ENCODE measurements at places on chromosomes 1 and 21.

DNA sequence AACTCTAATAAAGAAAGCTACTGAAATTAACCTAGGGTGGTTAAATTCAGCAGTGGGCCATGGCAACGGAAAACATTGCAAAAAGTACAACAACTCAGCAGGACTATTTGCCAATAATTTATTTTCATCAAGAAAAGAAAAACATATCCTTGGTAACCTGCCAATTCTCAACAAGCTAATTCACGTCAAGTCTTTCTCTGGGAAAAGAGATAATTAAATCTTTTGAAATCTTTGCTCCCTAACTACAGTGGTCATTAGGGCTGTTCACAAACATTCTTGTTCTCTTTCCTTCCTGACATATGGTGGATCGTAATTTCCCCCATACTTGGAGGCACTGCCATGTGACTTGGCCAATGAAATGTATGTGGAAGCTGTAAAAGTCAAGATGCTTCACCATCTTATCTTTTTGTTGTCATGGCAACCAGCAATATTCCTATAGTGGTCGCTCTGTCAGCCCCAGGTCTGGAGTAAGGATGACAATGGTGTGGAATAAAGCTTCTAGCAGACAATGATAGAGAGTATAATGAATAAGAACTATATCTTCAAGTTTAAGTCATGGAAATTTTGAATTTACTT lies 29.6 kb upstream of the ZNF326 start:
- DNase-seq: no peak

GRCh38 chr1:222043444-222044292 lies 301.8 kb upstream of the DUSP10 start:
- DNase-seq: no peak

DNA sequence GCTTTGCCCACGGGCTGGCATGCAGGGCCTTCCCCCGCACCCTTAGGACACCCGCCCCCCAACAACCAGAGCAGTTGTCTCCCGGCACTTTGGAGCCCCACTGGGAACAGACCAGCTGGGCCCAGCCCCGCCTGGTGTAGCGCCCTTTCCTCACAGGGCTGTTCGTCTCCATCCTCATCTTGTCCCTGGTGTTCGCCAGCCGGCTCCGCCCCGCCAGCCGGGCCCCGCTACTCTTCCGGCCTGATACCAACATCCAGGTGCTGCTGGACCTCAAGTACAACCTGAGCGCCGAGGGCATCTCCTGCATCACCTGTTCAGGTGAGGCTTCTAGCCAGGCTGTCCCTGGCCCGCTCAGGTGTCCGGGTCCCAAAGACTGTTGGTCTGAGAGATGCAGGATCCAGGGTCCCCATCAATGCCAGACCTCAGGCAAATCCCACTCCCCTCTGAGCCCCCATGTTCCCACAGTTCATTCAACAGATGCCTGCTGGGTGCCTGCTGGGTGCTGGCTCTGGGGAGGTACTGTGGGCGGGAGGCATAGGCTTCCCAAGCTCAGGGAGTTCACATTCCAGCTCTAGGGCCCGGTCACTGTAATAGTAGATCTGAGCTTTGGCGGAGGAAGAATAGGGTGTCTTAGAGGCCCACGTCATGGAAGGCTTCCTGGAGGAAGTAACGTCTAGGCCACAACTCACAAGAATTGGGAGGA lies 41.7 kb downstream of the DISP3 start:
- no peak for DNase-seq

DNA sequence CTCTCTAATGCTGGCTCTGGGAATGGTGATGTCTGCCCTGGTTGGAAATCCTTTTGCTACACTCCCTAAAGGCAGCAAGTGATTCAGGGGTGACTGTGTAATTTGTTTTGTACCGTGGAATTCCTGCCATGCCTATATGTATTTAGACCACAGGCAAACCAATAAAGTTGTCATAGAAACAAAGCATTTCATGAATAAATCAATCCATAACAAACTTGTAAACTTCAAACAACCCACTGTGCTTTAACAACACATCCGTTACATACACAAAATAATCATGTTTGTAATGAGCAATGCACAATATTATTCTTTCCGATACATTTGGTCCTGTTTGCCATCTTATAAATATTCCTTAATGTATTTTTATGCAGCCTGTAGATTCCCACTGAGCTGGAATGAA lies 330.3 kb upstream of the SNX7 start:
- no peak for DNase-seq

DNA sequence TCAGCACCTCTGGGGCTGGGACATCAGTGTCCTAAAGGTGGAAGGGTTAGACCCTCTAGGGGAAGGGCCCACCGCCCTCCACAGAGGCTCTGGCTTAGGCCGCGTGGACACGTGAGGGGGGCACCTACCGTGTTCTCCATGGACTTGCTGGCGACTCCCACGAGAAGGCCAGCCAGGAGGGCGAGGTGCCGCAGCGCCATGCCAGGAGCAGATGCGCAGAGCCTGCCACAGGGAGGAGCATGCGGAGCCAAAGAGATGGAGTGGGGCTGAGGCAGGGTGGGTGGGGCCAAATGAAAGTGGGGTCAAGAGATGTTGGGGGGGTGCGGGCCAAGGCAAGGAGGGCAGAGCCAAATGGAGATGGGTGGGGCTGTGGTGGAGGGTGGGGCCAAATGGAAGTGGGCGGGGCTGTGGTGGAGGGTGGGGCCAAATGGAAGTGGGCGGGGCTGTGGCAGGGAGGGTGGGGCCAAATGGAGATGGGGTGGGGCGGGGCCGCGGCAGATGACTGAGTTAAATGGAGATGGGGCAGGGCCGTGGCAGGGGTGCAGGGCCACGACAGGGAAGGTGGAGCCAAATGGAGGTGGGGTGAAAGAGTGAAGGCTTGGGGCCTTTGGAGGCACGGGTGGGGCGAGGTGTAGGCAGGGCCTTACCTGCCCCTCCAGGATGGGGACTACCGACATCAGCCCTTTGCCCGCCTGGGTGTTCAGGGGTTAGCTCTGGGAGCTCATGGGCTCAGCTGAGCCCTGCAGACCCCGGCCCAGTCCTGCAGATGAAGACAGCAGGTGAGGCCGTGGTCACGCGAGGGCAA lies 17.4 kb upstream of the RNF223 start:
- no peak for DNase-seq

GRCh38 chr1:151838222-151839081 lies 1.2 kb downstream of the C2CD4D start:
- DNase-seq: no peak

DNA sequence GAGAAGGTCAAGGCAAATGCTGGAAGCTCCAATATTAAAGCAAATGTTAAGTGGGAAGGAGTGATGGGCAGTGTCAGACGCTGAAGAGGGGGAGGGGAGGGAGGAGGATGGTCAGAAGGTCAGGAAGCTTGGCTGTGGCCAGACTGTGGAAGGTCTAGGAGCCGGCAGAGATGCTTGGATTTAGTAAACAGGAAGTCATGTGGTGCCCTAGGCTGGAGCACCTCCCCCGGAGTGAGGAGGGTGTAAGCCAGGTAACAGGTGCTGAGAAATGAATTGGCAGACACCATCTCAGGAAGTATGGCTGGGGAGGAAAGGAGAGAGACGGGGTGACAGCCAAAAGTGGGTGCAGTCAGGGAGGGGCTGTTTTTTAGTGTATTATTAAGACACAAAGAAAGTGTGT lies 17.7 kb downstream of the CSMD2 start:
- no peak for DNase-seq

- no peak for DNase-seq
These were observed 434.0 kb upstream of the RUNX1 start for GRCh38 chr21:35482933-35483662.

- DNase-seq: no peak
These were observed 45.5 kb downstream of the USP25 start for GRCh38 chr21:15775291-15775690.

DNA sequence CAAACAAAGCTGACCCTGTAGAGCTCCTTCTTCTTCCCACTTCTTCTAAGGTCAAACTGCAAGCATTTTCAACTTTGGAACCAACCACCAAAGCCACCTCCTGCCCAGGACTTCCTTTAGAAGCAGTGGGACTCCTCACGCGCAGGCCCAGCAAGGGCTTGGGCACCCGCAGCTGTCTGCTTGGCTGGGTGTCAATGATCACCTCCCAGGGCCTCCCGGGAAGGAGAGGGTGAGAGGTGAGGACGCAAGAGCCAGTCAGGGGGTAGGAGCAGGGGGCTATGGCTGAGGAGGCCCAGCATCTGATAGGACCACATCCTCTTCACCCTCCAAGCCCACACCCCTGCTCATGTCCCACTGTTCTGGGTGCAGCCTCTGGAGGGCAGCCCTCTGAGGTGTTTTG lies 10.2 kb downstream of the KLHL21 start:
- DNase-seq: no peak

- no peak for DNase-seq
These were observed 15.8 kb upstream of the PLA2G2C start for GRCh38 chr1:20202166-20202565.

DNA sequence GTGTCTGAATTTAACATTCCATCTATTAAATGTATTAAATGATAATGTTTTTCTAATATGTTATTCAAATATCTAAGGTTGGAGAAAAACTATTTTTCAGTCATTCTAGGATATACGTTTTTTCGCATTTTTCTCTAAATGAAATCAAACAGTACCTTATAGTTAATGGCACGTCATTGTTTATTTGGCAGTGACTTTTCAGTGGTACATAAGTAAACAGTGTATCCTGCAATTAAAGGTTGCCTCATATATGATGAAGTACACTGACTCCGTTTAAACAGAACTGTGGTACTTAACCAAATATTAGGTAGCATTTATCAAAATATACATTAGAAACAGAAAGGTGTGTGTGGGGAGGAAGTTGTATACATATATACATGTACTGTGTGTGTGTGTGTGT lies 79.2 kb downstream of the EPS15 start:
- no peak for DNase-seq

GRCh38 chr1:94101613-94102525 lies 19.1 kb downstream of the ABCA4 start:
- no peak for DNase-seq

DNA sequence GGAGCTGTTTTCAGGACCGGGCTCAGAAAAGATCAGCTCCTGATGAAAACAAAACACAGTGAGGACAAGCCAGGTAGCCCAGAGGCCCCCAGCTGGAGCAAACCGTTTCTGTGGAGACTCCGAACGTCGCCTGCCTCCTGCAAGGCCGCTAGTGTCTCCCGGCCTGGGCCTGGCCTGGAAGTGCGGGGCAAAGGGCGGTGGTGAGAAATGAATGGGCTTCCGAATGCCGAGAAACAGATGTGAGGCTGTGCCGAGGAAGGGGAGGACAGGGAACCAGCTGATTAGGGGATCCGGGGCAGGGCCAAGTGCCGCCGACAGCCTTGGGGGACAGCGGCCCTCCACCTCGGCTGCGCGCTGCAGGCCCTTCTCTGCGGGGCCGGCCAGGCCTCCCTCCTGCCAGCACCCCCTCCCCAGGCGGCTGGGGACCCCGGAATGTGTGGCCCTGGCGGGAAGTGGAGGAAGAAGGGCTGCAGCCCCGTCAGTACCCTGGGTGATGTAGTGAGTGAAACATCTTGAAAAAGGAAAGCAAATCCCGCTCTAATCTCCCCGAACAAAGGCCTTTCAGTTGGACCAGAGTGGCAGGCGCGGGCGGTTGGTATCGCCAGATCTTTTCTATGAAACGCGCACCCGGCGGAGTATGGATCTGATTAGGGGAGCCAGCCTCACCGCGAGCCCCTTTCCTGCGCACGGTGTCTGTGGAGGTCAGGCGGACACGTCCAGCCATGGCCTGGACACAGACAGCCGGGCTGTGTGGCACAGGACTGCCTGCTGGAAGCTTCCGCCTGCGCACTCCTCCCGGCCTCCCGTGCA lies 52.6 kb downstream of the PRDM16 start:
- DNase-seq: no peak

- DNase-seq: no peak
These were observed 106.7 kb downstream of the PTPRU start for GRCh38 chr1:29342983-29343382.

GRCh38 chr1:6907201-6907600 lies 121.9 kb downstream of the CAMTA1 start:
- no peak for DNase-seq

- no peak for DNase-seq
These were observed 533 bp upstream of the RGL1 start for GRCh38 chr1:183804387-183804786.

DNA sequence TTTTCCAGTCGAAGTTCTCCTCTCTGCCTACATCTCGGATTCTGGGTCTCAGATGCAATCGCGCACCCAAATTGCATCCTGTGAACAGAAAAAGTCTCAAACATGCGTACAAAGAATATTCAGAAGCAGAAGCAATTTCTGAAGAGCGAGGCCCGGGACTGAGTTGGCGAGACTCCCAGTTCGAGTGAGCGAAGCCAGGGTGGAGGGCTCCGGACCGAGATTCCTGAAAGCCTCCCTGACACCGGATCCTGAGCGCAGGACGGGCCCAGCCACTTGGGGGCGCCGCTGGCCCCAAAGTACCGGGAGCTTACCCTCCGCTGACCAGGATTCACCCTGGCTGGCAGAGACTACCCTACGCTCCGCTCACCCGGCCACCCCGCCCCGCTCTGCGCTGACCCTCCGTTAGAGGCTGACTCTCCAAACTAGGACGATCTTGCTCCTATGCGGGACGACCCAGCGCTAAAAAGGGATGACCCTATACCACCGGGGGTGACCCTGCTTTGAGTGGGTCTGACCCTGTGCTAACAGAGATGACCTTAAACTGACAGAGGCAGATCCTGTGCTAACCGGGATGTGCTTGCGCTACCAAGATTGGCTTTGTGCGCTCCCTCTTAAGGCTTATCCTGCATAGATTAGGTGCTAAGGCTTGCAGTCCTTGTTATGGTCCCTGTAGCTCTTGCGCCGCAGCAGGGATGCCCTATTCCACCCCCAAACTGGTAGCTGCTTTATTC lies 12.1 kb downstream of the FOXD2 start:
- no peak for DNase-seq

DNA sequence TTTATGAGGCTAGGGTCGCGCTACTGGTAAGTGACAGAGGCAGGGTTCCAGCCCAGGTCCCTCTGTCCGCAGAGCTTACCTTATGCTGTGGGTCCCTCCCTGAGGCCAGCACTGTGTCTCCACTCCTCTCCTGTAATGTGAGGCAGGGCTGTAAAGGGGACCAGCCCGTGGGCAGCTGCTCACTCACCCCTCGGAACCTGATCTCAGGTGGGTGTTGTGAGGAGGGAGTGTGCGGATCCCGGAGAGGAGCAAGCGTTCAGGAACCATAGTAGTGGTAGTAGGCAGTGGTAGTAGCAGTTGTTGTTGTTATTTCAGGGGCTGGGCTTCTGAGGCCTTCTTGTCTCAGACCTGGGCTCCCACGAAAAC lies 1.7 kb downstream of the ZC3H12A start:
- DNase-seq: no peak

Measured in stimulated activated CD4-positive, alpha-beta T cell treated with anti-CD3 and anti-CD28 coated beads, TNF-alpha, amount 100 ng/mL, for 24 hours (primary cell).